ENCODE measurements at places on chromosomes 3 and 15.

DNA sequence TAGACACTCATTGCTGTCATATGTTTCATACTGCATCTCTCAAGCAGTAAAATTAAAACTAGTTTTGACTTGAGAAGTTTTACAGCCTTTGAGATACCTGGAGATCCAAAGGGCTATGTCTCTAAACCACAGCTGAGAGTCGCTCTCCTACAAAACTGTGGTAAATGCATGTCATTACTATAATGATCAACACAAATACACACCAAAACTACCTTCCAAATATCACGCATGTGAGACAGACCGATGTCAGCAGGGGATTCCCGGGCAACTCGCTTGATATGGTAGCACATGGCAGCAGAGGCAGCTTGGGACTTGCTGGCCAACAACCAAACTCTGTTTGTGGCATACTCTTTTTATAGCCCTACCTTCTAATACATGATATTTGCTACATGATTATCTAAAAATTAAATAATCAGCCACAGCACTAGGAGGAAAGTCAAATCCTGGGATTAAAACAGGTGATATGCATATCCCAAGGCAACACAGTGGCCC, 56.3 kb downstream of the PDZRN3 start:
- no peak for DNase-seq

GRCh38 chr3:189144645-189145044, 27.1 kb upstream of the TPRG1 start:
- DNase-seq, result no peak

DNA sequence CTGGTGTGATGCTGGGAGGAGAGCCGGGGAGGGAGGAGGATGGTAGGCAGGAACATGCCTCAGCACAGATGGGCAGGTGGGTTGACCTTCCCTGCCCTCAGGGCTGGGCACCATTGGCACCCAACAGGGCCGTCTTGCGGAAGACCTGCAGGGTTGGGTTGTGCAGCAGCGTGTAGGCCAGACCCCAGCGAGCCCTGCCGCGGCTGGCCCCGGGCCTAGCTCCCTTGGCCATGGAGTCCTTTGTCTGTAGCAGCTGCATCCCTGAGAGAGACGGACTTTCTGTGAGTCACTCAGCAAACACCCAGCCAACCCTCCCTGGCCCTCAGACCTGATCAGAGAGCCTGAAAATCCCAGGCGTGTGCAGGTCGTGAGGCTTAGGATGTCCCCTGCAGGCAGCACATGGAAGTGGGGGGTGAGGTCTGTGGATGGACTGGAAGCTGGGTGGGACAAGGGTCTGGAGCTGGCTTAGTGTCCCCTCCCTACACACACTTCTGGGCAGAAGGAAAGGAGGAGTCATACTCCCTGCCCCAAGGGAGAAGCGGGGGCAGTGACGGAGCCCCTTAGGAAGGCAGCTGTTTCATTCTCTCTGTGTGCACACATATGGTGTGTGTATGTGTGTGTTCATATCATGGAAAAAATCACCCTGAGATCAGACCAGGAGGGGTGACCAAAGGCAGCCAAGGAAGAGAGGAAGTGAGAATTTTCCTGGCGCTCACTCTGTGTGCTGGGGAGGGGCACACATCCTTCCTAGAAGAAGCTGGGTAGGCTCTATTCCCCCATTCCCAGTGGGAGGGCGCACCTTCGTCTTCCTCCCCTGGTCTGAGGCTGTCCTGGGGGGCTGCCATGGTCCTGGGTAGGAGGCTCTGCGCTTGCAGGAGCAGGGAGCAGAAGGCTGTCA, 6.7 kb downstream of the ISLR start:
- DNase-seq, result no peak

- DNase-seq, result no peak
These were observed 48.2 kb downstream of the WWTR1 start for GRCh38 chr3:149609595-149609994.

- DNase-seq, result no peak
These were observed 786 bp downstream of the RHOA start for GRCh38 chr3:49410846-49411534.
